Sciatic nerve (tissue), 2 donors: ENCODE measurements at places on chromosomes 3 and 15.

DNA sequence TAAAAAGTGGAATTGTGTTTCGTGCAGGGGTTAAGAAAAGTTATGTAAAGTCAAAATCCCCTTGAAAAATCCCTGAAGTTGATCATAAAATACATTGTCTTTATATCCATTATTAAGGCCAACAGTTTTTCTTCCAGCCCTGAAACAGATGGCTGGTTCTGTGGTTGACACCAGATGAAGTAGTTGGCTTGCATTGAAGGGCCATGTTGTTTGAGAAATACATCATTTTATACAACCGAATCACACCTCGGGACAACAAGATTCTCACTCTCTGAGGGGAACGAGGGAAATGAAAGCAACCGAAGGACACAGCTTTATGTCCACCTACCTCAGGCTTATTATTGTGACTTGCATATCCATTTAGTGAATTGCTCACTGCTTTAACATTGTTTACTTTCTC lies 126.0 kb upstream of the MITF start:
- no peak for DNase-seq

GRCh38 chr15:55247766-55248427 lies 41.7 kb downstream of the RAB27A start:
- DNase-seq: no peak

DNA sequence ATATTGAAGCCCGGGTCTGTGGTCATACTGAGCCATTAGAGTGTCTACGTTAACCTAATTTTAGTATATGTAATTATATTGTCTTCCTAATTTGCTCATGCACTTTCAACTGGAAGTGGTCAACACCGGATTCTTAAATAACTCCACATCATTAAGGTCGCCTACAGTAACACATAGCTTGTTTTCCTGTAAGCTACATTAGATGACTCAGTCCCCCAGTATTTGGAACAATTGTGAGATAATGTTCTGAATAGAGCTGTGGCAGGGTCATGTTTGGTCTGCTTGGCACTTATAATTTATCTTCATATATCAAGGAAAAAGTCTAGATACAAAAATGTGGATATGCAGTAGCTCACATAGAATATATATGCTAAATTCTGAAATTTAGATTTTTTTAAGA lies 486.2 kb downstream of the IGSF11 start:
- DNase-seq: no peak

GRCh38 chr3:123730829-123731228 lies 146.0 kb upstream of the HACD2 start:
- DNase-seq: no peak

DNA sequence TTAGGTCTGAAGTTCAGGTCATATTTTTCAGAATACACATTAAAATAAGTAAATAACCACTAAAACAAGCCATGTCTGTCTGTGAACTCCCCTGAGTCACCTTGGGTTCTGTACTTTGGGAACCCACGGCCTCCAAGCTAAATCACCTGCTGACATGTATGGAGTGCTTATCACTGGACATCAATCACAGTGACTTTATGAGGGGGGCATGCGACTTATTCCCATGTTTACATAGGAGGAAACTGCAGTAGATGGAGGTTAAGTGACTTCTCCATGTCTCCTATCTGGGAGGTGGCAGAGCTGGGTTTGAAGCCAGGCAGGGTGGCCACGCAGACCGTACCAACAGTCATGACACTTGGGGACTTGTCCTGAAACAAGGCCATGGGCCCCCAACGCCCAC lies 8.1 kb downstream of the ITIH4 start:
- DNase-seq: no peak

- DNase-seq: no peak
Observed at GRCh38 chr3:192408007-192408646, 319.2 kb downstream of the FGF12 start.
